ENCODE measurements at places on chromosomes 2 and 18.

DNA sequence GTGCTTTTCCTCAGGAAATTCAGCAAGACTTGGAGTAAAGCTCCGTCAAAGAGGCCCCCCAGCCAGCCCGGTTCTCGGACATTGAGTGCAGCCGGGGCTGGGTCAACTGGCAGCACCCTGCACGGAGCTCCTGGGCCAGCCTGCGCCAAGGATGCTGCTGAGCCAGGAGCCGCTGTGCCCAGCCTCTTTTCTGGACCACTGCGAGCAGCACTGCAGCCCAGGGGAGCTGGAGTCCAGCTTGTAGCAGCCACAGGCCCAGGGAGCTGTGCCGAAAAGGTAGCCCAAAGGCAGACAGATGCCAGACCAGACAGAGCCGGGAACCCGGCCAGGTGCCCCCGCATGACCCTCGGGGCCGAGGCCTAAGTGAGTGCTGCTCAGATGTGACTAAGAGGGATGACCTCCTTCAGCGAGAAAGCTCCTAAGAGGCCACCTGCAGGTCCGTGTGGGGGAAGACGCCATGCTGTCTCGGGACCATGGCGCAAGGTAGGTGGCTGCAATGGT is 7.3 kb downstream of the CLHC1 start:
- no peak for DNase-seq

- DNase-seq: no peak
Observed at GRCh38 chr18:35692866-35693265, 111.3 kb downstream of the GALNT1 start.

- no peak for DNase-seq
Observed at GRCh38 chr2:10721396-10722251, at the start of gene ATP6V1C2. TSS of gene ATP6V1C2 (plus strand) at chr2:10721630. CDS start at chr2:10722850, 1,220 bp downstream.

GRCh38 chr2:159208438-159208837 is 78.1 kb downstream of the WDSUB1 start:
- no peak for DNase-seq

DNA sequence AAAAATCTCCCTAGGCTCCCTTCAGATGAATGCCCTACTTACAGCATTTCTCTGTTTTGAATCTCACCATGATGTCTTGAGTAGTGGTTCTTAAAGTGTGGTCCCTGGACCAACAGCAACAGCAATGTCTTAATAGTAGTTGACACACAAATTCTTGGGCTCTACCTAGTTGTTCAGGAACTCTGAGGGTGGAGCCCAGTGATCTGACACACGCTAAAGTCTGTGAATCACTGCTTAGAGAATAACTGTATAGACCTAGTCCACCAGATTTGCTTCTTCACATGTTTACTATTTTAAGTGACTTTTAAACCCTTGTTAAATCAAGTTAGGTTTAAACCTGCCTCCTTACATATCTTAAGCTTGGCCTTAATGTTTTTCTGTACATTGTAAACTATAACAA is 47.6 kb upstream of the ARHGAP15 start:
- no peak for DNase-seq

DNA sequence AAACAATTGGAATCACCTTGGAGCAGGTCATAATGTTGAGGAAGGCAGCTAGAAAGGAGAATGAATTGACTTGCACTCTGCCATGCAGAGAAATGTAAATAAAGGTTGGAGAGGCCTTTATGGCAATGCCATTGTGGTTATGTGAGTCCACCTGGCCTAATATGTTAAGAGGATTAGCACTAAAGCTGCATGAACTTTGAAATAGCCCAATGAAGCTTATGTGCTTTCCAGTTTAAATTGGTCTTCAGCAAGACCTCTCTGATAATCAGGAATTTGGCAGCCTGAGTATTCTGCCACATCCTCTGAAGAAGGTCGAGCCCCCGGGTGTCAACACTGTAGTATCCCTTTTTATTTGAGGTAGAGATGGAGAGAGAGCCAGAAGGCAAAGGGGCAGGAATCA is 464.9 kb downstream of the CDH2 start:
- DNase-seq: no peak

- DNase-seq: no peak
Observed at GRCh38 chr2:220701115-220701514, 871.0 kb downstream of the EPHA4 start.

- DNase-seq: no peak
Observed at GRCh38 chr18:21820033-21820810, 79.6 kb downstream of the MIB1 start.

GRCh38 chr2:53569957-53570727 is 197.5 kb upstream of the CHAC2 start:
- no peak for DNase-seq

- peak; percentile 17 for DNase-seq
Observed at GRCh38 chr2:135245071-135245470, 193.0 kb downstream of the RAB3GAP1 start.

DNA sequence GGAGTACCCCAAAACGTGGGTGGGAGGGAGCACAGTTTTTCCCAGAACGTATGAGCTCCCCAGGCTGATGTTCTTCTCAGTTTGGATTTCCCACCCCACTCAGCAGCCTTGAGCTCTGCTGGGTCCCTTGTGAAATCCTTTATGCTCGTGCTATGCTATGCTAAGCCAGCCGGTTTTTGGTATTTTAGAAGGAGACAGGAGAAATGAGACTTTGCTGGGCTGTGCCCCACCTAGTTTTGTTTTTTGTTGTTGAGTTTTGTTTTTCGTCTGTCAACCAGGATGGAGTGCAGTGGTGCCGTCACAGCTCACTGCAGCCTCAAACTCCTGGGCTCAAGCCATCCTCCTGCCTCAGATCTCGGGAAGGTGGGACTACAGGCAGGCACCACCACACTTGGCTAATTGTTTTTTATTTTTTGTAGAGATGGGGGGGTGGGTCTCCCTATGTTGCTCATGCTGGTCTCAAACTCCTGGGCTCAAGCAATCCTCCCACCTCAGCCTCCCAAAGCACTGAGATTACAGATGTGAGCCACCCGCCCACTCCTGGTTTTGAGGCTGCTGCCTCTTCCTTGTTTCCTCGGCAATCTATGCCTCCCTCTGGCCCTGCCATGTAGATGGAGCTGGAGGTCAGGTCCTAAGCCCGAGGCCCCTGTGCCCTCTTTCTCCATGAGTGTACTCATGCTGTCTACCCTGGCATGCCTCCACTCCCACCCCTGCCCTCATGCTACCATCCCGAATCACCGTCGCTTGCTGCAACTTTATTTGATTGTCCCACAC is 17.5 kb upstream of the MGAT4A start:
- DNase-seq: no peak

DNA sequence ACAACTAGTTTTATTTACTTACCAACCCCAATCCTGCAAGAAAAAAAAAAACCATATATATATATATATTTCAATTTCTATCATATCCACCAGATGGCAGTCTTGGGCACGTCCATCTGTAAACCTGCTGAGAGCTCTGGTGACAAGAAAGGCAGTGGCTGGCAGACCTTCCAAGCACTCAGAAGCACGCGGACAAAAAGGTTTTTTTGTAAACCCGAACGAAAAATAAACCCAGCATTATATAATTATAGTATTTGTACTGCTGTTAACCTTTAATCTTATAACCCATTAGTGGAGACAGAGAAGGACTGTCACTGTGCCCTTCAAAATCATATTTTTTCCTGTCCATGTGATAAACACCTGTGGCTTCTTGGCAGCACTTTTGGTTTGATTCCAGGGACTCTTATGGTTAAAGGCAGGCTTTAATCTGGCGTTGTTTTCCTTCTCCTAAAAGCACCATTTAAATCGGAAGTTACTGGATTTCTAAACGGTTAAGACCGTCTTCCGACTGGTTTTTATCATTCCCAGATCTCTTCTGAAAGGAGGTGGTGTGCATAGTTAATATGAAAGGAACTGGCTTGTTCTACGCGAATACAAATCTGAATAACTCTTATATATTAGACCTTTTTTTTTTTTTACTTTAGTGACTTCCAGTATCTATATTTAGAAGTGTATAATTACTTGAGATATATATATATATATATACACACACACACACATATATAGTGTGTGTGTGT is 31.0 kb upstream of the SLC3A1 start:
- DNase-seq: peak; percentile 53

- no peak for DNase-seq
Observed at GRCh38 chr18:23545247-23545789, 41.0 kb downstream of the NPC1 start.

DNA sequence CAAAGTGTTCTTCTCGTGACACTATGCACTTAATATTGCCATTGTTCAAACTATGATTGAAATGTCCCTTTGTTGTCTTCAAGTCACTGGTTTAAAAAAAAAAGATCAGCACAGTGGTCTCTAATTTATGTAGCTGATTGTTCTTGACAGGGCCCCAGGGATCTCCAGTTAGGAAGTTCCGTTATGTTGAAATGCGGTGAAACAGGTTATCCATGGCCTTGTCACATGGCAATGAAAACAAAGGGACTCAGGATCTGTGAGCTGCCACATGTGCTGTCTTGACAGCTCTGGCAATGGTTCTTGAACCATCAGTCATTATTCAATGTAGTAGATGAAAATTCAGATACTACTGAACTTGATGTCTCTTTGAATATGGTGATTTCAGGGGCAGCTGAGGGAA is 147.4 kb downstream of the SETBP1 start:
- no peak for DNase-seq

- DNase-seq: no peak
Observed at GRCh38 chr2:143171817-143172216, 42.6 kb downstream of the ARHGAP15 start.

GRCh38 chr18:76338088-76338487 is 157.0 kb downstream of the ZNF516 start:
- DNase-seq: no peak

- no peak for DNase-seq
Observed at GRCh38 chr18:6751222-6751621, 21.7 kb downstream of the ARHGAP28 start.

DNA sequence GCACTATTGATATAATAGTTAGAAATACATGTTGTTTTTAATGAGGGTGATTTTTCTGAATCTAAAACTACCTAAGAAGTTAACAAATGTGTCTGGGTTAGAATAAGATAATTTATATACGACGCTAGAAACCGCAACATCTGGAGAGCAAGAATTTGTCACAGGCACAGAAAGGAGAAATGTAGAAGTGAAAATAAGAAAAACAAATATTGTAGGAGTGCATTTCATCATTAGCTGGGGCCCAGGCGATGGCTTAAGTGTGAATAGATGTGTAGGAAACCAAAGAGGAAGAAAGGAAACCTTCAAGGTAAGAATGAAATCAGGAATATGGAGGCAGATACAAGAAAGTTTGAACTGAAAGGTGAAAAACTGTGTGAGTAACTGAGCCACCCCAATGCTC is 90.3 kb downstream of the LRP2 start:
- DNase-seq: no peak

GRCh38 chr2:110149330-110150220 is 34.0 kb upstream of the MALL start:
- no peak for DNase-seq

GRCh38 chr2:208142925-208143799 is 2.8 kb downstream of the CRYGB start:
- no peak for DNase-seq

DNA sequence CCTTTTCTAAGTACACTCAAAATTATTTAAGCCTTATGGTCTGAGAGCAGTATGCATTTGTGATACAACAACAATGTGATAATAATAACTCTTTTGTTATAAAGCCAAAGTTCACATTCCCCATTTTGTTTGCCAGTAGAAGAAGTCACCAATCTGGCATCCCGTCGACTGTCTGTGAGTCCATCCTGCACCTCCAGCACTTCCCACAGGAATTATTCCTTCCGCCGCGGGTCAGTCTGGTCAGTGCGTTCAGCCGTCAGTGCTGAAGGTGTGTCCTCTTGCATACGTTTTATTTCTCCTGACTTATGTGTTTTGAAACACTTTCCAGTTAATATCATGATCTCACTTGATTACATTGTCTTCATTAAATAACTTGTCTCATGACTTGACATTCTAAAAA is 80.3 kb upstream of the RPE start:
- DNase-seq: no peak

- DNase-seq: no peak
Observed at GRCh38 chr18:46554406-46555080, 102.5 kb downstream of the LOXHD1 start.

GRCh38 chr18:47545613-47546012 is 294.2 kb upstream of the SKOR2 start:
- DNase-seq: no peak

DNA sequence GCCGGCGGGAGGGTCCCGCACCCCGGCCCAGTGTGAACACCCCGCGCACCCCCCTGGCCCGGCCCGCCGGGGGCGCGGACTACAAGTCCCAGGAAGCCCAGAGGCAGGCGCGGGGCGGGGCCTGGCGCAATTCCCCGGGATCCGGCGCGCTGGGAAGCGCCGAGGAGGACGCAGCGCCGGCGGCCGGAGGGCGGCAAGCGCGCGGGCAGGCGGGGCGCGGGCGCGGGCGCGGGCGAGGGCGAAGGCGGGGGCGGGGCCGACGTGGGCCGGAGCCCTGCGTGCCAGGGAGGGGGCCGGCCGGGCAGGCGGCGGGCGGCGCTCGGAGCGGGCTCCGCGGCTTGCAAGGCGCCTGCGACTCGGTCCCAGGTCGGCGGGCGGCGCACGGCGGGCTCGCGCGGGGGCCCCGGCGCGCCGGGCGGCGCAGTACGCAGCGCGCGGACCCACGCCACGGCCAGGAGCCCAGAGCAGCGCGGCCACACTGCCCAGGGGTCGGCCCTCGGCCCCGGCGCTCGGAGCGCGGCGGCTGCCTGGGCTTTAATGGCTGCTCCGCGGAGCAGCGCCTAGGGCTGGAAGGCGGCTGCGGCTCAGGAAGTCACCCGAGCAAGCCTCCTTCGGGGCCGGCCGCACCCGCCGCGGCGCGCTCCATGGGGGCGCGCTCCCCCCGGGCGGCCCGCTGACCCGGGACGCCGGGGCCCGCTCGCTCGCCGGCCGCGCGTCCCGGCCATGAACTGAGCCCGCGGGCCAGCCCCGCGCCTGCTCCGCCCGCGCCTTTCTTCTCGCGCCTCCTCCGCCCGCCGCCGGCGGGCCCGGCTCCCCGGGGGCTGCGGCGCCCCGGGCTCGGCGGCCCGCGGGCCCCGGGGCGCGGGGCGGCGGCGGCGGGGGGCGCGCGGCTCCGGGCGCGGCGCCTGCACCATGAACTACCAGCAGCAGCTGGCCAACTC is at the start of gene AGAP1:
Gene AGAP1 (plus strand): TSS at position 269 of the 941 bp plus-strand sequence.
- no peak for DNase-seq

DNA sequence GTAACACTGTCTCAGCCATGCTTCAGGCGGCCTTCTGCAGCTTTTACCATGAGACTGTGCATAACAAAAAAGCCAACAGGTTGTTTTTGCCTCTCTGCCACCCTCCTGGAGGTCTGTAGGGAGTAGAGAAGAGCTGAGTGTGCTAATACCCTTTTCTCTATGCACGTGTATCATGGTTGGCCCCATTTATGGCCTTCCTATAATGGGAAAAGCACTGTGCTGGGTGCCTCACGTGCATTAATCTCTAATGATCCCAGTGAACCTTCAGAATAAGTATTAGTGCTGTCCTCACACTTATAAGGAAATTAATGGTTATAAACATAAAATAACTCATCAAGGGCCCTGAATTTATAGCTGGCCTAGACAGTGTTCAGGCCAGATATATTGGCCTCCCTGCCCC is 164.2 kb downstream of the CDH20 start:
- no peak for DNase-seq

- no peak for DNase-seq
Observed at GRCh38 chr2:25955869-25956535, 26.3 kb downstream of the KIF3C start.
